ENCODE measurements at places on chromosomes 13 and 19.

- no peak for DNase-seq
Measured at GRCh38 chr13:105491345-105491744, 1044.1 kb downstream of the EFNB2 start.

DNA sequence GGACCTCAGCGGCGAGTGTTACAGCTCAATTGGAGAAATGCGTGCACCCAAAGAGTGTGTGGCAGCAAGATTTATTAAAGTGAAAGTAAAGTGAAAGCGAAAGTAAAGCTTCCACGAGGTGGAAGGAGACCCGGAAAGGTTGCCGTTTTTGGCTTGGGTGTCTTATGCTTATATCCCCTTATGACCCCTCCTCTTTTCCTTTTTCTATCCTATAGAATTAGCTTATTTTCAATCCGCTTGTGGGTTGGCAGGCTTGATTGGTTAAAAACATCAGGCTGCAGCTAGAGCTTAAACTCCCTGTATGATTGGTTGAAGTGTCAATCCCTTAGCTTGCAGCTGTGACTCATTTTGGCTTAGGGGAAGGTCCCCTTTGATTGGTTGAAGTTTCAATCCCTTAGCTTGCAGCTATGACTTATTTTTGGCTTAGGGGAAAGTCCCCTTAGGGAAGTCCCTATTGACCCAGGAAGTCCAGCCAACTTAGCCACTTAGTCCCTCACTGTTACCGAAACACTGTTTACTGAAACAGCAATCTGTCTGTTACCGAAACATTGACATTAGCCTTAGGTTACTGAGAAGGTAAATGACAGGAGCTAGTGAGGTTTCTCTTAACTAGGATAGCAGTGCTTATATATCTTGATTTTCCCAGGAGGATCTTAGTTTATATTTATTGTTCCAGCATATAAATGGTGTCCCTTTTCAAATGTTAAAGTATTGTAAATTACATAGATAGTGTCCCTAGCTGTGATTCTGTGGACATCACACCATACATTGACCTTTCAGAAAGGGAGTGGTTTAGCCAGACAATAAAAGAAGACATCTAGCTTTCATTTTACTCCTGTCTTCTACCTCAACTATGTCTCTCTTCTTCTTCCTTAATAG is 575.8 kb downstream of the DACH1 start:
- DNase-seq: peak; percentile 73

- DNase-seq: no peak
Measured at GRCh38 chr19:48713041-48713863, 6.3 kb downstream of the MAMSTR start.

DNA sequence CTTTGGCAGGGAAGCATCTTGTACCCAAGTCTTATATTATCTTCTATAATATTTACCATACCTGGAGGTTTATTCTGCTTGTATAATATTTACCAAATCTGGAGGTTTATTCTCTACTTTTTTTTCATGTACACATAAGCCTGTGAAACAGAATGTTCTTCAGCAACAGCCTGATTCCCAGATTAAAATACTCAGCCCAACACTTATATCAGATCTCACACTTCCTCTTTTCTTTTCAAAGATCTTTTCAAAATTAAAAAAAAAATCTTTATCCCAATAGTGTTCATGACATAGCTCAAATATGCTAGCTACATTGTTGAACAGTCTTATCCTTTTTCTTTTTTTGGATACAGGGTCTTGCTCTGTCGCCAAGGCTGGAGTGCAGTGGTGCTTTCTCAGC is 300.7 kb downstream of the LMO7 start:
- no peak for DNase-seq

DNA sequence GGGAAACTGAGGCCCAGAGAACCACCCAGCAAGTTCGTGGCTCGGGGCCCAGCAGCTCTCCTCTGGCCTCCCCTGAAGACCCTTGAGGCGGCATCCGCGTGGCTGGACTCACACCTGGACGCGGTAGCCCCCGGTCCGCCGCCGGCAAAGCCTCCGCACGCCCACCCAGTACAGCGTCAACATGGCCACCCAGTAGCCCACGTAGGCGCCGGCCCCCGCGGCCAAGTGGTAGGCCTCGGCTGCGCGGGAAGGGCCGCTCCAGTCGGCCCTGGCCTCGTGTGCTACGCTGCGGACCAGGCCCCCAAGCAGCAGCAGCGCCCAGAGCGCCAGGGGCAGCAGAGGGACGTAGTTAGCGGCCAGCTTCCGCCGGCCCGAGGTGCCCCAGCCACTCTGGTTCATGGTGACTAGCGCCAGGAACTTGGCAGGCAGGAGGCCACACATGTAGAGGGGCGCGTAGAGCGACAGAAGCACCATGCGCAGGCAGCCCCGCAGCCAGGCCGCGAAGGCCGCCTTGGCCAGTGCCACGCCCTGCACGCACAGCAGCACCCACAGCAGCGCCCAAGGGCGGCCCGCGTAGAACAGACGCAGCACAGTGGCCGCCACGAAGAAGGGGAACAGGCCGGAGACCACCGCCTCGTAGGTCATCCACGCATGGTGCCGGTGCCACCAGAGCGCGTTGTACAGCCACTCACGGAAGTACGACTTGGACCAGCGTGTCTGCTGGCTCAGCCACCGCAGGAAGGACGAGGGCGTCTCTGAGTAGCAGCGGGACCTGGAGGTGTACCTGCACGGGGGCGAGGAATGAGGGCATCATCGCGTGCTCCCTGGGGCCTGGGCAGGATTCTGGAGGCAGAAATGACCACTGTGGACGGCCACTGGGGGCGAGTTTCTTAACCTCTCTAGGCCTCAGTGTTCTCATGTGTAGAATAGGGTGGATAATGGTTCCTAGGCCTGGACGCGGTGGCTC is 10.2 kb downstream of the HAS1 start:
- DNase-seq: no peak

GRCh38 chr13:45915686-45916439 is 64.3 kb upstream of the SIAH3 start:
- no peak for DNase-seq

DNA sequence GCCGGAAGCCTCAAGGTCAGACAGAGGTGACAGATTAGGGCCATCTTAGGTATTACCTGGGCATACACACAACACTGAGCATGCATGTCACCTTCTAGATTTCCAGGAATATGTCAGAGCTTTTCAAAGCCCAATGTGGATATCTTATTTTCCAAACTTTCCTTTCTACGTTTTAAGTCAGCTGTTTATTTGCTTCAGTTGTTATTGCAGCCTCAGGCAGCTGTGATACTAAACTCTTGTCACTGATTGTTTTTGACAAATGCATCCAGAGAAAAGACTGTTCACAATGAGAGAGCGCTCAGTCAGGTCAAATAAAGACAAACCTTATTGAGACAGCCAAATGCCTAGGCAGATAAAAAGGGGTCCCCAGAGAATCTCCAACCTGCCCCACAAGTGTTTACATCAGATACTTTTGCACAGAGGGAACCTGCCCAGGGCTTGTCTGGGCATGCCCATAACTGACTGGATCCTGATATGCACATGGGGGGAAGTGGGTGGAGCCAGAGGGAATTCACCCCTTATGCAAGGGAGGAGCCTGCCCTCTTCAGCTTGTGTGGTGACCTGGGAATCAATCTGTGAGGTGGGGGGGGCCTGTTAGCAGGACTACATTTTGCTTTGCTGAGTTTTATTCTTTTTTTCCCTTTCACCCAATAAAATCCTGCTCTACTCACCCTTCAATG is 28.5 kb downstream of the MED4 start:
- no peak for DNase-seq

DNA sequence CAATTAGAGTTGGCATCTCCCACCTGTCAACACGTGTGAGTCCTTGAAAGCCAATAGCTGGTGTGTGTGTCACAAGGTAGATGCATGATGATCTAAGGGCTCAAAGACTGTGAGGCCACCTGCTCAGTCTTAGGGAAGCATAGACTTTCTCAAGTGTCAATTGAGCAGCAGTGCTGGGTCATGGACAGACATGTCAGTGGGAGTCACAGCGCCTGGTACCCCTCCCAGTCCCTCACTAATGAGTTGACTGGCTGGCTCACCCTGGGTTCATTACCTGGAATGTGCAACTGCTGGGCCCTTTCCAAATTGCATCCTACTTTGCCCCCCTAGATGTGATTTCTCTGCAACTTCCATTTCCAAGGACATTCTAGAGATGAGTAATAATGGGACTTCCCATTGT is 9.1 kb upstream of the PSG6 start:
- no peak for DNase-seq

DNA sequence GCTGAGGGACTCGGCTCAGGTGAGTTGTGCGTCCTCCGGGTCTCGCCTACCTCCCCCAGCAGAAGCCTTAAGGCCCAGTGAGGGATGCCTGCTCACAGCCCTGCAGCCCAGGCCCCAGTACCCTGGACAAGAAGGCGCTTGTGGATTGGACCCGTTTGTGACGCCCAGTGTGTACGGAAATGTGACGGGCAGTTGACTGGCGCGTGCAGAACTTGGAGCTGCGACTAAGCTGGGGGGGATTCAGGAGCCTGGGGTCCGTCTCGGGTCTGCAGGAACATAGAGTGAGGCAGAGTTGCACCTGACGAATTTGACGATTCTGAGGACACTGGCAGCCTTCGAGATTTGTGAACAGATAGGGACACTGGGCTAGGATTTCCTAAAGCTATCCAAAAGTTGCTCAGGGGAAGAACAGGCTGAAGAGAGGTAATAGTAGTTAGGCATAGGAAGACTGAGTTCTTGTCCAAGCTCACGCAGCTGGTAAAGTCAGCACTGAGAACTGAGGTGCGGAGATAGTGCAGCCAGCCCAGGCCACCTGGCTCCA is 519 bp downstream of the ZNF551 start:
- no peak for DNase-seq

DNA sequence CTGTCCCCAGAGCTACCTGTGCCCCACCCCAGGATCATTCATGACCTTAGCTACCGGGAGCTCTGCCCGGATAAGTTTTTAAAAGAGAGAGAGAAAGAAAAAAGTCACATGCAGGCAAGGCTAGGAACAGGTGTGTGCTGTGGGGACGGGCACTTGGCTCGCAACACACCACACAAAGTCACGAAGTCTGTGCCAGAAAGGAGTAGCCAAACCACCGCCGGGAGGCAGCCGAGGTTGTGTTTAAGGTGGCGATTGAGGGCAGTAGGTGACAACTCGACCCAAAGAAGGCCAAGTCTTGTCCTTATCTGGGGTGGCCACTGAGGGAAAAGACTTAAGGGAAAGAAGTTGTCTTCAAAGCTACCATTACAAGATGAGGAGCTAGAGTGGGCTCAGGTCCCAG is 4.6 kb upstream of the TSHZ3 start:
- no peak for DNase-seq

Data from activated CD8-positive, alpha-beta memory T cell treated with anti-CD3 and anti-CD28 coated beads for 24 hours (primary cell).